ENCODE measurements at places on chromosomes 4 and X.

DNA sequence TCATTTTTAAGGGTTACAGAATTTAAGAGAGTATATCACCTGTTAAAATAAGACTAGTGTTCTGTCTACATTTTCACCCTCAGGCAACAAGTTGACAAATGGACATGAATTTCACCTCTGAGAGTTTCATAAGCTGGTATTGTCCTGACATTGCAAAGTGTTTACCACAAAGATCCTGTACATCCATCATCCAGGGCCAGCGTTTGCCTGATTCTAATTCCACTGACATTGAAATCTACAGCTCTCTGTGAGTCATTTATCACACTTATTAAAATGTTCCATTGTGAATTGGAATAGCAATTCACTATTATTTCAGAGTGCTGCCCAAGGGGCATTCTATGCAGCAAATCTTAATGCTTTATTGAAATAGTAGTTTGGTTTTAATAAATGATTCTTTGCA, 1499.4 kb upstream of the PCDH7 start:
- DNase-seq, result no peak

GRCh38 chr4:184269879-184270430, 52.3 kb upstream of the ENPP6 start:
- no peak for DNase-seq

DNA sequence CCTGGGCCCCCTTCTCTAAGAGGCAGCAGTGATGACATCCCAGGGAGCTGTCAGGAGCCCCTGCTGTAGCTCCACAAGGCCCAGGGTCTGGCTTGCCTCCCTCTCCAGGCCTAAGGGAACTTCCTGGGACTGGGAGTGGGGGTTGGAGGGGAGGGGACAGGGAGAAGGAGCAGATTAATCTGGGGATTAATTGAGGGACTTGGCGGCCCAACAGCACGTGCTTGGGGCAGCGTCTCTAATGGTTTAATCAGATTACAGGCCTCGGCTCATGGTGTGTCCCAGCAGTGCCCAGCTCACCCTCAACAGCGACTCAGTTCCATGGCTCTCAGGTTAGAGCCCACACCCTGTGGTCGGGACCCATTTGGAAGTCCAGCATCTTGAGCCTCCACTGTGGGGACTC, 47.9 kb downstream of the EFNB1 start:
- no peak for DNase-seq

GRCh38 chr4:75715105-75715799, 9.1 kb upstream of the USO1 start:
- DNase-seq, result no peak

DNA sequence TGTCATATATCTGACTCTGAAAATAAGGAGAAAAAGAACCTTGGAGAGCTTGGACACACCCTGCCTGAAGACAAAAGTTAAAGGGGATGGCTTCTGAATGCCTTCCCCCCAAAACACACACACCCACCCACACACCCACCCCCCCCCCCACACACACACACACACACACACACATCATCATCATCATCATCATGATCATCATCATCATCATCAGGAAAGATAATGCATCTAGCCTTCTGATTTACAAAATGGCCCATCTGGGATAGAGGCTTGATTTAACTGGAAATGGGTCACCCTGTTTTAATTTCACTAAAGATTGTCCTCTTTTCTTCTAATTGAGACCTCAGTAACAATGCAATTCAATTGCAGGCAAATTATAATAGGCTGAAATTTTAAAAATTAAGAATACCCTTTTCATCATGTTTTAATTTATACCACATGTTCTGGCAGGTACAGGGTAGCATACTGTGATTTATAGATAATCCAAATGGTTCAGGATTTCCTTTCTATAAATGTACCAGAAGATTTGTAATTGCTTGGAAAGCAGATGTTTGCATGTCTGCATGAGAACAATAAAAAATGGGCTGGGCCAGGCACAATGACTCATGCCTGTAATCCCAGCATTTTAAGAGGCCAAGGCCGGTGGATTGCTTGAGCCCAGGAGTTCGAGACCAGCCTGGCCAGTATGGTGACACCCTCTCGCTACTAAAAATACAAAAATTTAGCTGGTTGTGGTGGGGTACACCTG, 56.5 kb downstream of the TRIM2 start:
- DNase-seq, result no peak

GRCh38 chrX:29496636-29497180, 718.7 kb upstream of the MAGEB2 start:
- no peak for DNase-seq

DNA sequence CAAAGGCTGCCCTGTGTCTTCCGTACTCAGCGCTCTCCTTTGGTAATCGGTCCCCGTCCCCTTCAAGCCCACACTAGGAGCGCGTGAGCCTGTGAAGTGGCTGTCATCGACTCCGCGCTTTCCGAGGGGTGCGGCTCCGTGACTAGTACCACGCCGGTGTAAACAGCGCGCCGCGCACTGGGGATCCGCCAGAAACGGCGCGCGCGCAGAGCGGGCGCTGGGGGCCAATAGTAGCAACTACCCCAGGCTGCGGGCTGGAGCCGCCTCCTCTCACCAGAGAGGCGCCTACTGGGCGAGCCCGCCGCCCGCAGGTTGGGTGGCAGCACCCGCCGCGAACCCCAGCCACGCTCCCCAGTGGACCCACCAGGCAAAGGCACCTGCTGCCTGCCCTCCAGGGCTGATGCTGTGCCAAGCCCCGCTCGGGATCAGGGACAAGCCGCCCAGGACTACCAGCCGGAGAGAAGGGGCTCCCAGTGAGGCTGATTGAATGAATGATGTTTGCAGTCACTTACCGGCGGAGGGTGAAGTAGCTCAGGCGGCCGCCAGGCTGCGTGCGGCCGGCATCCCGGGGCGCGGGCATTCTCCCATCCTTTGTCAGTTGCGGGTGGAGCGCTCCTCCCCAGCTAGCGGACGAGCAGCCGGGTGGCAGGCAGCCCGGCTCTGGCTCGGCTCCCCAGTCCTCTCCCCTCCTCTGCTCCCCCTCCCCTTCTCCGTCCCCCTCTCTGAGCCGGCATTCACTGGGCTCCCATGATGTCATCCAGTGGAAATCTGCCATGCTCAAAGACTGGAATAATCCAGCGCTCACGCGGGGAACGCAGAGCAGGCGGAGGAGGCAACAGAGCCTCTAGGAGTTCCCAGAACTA, 370.3 kb upstream of the SMIM31 start:
- DNase-seq, result no peak

DNA sequence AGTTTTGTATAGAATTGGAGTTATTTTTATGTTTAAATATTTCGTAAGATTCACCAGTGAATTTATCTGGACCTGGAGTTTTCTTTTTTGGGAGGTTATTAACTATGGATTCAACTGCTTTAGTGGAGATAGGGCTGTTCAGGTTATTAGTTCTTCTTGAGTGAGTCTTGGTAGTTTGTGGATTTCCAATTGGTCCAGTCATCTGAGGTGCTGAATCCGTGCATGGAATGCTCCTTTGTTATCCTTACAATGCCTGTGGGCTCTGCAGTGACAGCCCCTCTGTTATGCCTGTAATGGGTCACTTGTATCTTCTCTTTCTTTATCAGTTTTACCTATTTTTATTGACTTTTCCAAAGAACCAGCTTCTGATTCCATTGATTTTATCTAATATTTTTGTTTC, 15.4 kb upstream of the NKX1-1 start:
- no peak for DNase-seq

GRCh38 chr4:158016511-158016910, 156.3 kb downstream of the GASK1B start:
- no peak for DNase-seq

GRCh38 chrX:39333451-39333850, 532.2 kb downstream of the MID1IP1 start:
- DNase-seq, result no peak

- no peak for DNase-seq
These were observed 8.7 kb upstream of the TIMM8A start for GRCh38 chrX:101357166-101357795.

DNA sequence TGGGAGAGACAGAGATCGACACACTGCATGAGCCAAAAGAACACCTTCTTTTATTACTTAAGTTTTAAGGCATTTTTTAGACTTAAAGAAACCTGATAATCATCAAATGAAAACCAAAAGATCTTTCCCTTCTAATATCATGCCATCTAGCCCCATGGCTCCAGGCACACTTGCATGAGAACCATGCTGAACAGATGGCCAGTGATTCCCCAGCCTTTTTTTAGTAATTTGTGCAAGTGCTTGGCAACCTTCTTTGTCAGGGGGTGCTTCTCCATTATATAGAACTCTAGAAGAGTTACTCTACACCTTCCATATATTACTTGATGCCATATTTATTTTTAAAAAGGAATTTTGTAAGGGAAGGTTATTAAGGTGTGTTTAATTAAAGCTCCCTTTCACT, 182.2 kb upstream of the TEX13C start:
- no peak for DNase-seq

- DNase-seq, result no peak
These were observed 253.6 kb downstream of the PPP1R2C start for GRCh38 chrX:42524379-42524778.

DNA sequence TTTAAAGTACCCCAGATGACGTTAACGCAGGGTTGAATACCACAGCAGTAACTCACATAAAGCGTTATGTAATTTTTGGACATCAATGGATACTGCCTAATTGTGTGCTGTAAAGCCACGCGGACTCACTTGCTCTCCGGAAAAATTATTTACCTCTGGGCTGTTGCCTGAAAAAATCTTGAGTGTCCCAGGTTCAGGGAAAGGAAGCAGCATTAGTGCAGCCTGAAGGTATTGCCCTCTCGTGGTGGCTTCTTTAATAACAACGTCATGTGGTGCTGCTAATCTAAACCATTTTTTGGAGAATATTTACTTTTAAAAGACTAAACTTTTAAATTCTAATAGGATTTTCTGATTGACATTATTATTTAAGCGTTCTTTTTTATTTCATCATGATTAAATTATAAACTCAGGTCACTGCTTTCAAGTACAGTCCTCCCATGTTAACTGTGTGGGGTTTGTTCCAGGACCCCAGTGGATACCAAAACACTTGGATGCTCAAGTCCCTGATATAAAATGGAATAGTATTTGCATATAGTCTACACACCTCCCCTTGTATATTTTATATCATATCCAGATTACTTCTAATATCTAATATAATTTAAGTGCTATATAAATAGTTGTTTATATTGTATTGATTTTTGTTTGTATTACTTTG, 384.8 kb downstream of the FAM133A start:
- peak; percentile 62 for DNase-seq

GRCh38 chr4:16692046-16692445, 206.4 kb downstream of the LDB2 start:
- DNase-seq, result no peak

- no peak for DNase-seq
These were observed 20.0 kb downstream of the CLDN22 start for GRCh38 chr4:183300070-183300469.

- peak; percentile 53 for DNase-seq
These were observed 142.9 kb upstream of the MBNL3 start for GRCh38 chrX:132631579-132632232.

- DNase-seq, result no peak
These were observed 54.7 kb upstream of the ZXDA start for GRCh38 chrX:57964975-57965374.

- no peak for DNase-seq
These were observed 58.3 kb downstream of the PDHA2 start for GRCh38 chr4:95898226-95898625.

GRCh38 chrX:8913655-8914409, 112.6 kb upstream of the FAM9A start:
- DNase-seq, result no peak

GRCh38 chrX:75746891-75747639, 38.0 kb downstream of the MAGEE2 start:
- DNase-seq, result peak; percentile 62

DNA sequence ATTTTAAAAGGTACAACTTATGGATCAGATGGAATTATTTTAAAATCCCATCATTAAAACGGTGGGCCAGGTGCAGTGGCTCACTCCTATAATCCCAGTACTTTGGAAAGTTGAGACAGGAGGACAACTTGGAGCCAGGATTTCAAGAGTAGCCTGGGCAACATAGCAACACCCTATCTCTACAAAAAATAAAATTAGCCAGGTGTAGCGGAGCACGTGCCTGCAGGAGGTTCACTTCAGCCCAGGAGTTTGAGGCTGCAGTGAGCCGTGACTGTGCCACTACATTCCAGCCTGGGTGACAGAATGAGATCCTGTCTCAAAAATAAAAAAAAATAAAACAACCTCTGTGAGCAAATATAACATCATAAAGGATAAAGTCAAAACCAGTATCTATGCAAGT, 11.4 kb downstream of the ADH5 start:
- no peak for DNase-seq

- DNase-seq, result peak; percentile 43
These were observed 426 bp upstream of the C4orf51 start for GRCh38 chr4:145679520-145679919.

DNA sequence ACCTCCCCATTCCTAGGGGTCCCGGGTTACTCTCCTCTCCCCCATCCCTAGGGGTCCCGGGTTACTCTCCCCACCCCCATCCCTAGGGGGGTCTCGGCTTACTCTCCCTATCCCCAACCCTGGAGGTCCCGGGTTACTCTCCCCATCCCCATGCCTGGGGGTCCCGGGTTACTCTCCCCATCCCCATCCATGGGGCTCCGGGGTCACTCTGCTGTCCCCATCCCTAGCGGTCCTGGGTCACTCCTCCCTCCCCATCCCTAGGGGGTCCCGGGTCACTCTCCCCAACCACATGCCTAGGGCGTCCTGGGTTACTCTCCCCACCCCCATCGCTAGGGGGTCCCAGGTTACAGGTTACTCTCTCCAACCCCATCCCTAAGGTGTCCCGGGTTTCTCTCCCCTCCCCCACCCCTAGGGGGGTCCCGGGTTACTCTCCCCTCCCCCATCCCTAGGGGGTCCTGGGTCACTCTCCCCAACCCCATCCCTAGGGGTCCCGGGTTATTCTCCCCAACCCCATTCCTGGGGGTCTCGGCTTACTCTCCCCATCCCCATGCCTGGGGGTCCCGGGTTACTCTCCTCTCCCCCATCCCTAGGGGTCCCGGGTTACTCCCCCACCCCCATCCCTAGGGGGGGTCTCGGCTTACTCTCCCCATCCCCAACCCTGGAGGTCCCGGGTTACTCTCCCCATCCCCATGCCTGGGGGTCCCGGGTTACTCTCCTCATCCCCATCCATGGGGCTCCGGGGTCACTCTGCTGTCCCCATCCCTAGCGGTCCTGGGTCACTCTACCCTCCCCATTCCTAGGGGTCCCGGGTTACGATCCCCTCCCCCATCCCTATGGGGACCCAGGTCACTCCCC, 821 bp downstream of the ASMTL start:
- no peak for DNase-seq

DNA sequence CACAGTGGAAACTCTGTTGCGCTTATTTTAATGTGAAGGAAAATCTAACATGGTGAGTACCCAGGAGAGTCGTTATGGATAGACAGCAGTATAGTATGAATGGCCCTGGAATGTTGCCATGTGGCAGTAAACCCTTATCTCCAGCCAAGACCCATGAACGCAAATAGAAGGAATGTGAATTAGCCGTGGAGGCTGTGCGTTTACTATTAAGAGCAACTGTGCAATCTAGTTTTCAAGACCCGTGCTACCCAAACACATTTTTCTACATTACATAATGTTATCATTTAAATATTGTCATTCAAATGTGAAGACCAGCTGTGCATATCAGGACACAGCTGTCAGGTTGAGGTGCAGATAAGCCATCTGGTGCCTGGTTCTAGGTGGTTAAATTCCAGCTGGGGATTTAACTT, 13.3 kb upstream of the AGA start:
- DNase-seq, result peak; percentile 71

All from cardiac muscle cell (in vitro differentiated cells and primary cell).